Hematopoietic multipotent progenitor cell (in vitro differentiated cells): ENCODE measurements at places on chromosomes 16 and 17. TPM values are rescaled to one million over a fixed set of nuclear protein-coding genes. Genes with fewer than 3 reads are reported as not detected.

DNA sequence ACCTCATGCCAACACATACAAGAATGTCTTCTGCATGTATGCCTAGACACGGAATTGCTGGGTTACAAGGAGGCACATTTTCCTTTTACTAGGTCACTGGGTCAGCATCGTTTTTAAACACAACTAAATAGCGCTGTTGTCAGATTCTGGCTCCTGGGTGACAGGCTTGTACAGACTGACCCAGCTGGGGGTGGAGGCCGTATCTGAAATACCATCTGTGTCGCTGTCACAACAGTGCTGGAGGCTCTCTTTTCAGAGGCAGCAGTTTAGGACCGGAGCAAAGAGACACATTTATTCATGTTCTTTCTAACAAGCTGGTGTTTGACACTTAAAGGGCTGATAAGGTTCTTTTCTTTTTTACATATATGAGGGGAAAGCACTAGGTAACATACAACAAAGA lies 403.0 kb upstream of the ASIC2 start:
- DNase-seq, result no peak

DNA sequence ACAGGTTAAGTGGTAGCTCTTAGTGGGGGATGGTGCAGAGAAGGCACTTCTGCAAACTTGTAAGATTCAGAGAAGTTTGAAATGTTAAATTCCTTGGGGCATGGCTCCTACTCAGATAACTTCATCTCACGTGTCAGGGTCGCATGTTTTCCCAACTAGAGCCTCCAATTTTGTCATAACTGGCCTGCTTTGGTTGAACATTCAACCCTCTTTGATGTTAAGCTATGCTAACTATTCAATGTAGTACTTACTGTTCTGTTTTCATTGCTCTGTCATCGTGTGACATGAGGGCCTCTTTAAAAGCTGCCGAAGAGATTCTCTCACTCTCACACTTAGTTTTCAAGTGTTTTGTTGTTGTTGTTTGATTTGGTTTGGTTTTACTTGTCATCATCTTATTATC lies 280.8 kb downstream of the CDH11 start:
- DNase-seq, result no peak

POLR3E gene
- total RNA-seq, result 61.7 TPM

CPHXL2 gene
- not detected for total RNA-seq

C16orf89 gene
- not detected for total RNA-seq
